ENCODE measurements at places on chromosomes 6 and 20. TPM values are rescaled to one million over a fixed set of nuclear protein-coding genes. Genes with fewer than 3 reads are reported as not detected.

- no peak for DNase-seq
These were observed 273.3 kb downstream of the ALDH8A1 start for GRCh38 chr6:134676307-134677281.

DNA sequence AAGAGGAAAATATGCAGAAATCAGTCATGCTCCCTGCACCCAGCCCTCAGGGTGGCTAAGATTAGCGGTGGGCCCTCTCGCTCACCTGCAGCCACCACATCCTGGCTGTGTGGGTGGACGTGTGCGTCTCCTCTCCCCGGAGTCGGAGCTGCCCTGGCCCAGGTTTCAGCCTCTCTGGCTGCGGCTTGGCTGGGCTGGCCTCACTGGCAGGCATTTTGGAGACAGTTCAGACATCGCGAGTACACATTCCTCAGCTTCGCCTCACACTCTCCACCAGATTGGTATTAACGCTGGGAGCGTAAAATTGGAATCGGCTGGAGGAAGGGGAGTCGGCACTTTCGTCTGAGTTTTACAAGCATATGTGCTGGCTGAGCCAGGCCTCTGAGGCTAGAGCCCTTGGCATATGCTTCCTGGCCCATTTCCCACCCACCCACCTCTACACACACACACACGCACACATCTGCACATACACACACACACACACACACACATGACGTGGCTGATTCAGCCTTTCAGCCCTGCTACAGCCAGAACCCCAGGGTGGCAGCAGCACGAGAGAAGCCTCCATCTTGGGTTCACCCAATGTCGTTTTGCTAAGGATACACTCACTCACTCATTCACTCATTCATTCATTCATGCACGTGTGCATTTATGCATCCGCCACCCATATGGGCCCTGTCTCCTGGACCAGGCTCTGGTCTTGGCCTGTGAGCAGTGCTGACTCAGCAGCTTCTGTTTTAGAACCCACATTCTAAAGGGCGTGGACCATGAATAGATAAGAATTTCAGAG lies 42.9 kb downstream of the BCAS4 start:
- DNase-seq = no peak

DNA sequence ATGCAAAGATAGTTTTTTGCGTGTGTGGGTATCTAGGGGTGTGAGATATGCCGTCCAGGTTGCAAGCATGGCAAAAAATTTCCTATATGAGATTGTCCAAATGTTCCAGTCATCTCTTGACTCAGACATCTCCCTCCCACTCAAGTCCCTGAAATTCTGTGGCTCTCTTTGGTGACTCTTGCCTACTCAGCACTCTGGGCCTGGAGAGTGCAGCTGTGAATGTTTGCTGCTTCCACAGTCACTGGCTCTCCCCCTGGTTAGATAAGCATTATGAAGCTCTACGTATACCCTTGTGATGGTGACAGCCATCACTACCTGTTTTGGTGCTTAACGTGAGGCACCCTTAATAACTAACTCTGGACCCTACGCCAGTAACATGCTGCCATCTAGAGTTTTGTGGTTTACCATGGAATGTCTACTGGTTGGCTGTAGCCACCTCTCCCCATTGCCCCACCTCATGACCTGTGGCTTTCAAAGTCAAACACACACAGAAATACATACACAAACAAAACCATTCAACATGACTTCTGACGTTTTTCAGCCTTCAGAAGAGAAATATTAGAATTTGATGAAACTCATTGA lies 621.9 kb upstream of the CITED2 start:
- no peak for DNase-seq

DNA sequence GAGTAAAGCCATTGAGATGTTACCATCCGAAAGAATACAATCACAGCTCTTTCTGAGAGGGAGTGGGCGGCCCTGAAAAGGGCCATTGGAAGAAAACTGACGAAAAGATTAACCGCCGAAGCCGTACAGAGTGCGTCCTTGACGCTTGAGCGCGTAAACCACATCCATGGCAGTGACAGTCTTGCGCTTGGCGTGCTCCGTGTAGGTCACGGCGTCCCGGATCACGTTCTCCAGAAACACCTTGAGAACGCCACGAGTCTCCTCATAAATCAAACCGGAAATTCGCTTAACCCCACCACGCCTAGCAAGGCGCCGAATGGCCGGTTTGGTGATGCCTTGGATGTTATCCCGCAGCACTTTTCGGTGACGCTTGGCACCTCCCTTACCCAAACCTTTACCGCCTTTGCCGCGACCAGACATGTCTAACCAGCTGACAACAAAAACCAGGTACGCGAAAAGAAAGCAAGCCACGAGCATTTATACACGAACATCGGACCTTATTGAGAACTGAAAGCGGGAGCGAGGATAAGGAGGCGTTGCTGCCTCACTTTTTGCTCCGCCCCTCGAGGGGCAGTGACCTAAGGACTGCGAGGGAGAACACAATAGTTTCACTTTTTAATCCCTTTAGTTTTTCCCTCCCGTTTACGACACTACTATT lies 60.3 kb upstream of the HFE start:
- DNase-seq = peak; percentile 97

DNA sequence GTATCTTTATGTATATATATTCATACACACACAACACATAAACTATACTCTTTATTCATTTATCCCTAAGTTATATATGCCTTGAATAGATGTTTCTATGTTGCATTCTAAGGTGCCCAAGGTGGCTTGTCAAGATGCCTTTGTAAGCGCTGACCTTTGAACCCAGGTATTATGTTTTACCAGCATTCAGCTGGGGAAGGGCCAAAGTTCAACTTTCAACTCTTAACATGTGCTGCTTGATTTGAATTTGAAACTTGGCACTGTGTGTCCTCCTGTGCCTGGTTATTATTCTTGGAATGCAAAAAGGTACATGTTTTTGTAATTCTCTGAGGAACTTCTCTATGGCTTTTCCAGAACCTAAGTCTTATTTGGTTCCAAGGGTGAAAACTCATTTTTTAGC lies 146.5 kb downstream of the EDN1 start:
- DNase-seq = no peak

DNA sequence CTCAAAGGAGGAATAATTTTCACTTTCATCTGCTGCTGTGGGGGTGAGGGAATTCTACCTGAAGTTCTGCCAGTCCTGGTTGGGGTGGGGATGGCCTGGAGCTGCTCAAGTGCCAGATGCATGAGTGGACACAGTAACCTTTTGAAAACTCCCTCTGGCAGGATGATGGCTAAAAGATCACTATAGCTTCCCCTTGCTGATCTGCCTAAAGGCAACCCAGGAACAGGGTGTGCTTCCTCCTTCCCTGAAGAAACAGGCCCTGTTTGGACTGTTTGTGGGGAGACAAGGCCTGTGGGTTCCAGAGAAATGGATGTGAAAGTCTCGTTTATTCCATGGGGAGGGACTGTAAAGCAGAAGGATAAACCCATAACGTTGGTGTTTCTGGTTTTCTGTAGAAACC lies 176.9 kb downstream of the DTNBP1 start:
- no peak for DNase-seq

DNA sequence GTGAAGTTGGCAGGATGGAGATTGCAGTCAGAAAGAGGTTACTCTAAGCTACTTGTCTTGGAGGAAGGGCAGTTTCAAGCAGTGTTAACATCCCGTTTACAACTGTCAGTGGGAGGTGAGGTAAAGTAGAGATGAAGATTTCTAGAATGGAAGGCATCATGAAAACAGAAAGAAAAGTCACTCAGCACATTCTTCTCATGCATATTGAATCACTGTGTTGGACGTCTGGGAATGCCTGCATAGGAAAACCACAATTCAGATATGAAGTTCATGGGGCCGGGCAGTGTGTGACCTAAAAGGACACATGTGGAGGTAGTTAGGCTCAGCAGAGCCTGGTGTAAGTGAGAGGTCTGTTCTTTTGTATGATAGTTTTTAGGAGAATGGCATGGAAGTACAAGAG lies 73.5 kb upstream of the LAMP5 start:
- no peak for DNase-seq

GRCh38 chr6:45432977-45433376 lies 55.2 kb upstream of the SUPT3H start:
- DNase-seq = no peak

DNA sequence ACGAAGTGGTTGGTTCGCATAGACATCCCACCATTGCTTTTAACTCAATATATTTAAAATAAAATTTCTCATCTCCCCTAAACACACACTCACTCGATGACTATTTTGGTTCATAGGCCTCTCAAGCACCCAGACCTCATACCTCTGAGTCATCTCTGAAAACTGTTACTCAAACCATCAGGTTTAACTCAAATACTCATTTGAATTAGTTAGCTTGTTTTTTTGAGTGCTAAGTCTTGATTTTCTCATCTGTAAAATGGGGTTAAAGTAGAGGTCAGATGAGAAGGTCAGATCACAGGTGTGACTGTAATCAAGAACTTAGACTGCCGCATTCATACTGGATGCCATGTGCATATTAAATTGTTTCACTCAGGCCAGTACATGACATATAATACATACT lies 243.9 kb upstream of the TENT5A start:
- DNase-seq = no peak

DNA sequence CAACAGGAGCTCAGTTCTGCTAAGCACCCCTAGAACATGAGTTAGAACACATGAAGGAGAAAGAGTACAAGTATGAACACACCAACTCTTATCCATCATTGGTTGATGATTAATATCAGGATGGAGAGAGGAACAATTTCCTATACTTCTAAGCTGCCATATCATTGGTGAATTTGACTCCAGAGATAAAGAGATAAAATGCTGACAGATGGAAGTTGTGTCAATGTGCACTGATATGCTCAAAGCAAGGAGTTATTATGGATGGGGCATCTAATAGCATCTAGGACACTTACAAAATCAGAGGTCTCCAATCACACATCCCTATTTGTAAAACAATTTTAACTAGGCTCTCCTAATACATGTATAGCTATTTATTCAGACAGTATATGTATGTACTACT lies 145.4 kb downstream of the BFSP1 start:
- DNase-seq = no peak

GRCh38 chr6:42193491-42193894 lies 1.3 kb downstream of the GUCA1B start:
- no peak for DNase-seq

DNA sequence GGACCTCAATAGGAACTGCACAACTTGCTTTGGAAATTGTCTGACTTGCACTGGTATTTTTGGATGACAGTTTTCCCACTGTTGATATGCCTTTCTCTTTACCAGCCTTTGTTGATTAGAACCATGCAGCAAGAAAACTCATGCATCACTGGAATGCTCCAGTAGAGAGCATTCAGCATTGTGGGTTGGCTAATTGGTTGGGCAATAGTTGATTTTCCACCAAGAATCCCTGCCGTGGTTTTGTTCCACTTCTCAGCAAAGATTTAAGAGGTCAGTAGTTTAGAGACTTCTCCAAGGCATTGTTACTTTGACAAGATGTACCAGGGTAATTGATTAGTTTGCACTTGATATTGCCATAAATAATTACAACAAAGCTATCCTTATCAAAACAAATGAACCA lies 260.0 kb downstream of the DHX35 start:
- DNase-seq = no peak

- DNase-seq = no peak
These were observed 54.8 kb upstream of the AKIRIN2 start for GRCh38 chr6:87756858-87757257.

DNA sequence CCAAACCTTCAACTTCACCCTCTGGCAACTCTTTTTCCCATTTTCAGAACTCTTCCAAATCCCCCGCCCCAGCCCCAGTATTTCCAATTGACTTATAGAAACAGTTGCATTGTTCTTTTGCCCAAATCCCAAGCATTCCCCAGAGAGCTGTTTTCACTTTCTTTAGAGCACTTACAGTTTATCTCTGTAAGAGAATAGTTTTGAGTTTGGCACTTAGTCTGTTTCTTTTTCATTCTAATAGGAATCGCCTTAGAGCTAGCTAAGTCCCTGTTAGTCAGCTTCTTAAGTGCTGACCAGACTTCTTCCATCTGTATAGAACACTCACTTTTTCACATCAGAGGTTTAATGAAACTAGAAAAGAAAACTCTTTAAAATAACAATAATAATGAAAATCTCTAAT lies 374.2 kb upstream of the FLRT3 start:
- peak; percentile 6 for DNase-seq

DNA sequence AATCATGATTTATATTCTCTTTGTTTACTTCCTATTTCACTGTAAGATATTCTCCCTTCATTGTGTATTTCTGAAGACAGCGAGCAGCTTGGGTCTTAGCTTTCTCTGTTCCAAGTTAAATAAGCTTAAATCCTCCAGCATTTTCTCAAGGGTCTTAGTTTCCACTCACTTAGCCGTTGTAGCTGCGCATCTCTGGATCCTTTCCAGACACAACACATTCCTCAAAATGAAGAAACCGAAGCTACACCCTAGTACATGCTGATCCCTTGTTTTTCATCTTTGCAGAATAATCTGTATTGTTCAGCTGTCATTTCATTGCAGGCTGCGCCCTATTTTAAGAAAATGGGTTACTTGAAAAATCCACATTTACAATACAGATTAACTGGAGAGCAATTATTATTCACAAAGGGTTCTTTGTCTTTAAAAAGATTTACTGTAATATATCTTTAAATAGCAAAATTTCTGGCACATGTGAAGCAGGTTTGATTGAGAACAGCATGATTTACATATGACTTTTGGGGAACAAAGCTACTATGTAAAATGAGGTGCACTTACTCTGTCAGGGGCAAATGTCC lies 375.8 kb downstream of the QKI start:
- DNase-seq = peak; percentile 31

DNA sequence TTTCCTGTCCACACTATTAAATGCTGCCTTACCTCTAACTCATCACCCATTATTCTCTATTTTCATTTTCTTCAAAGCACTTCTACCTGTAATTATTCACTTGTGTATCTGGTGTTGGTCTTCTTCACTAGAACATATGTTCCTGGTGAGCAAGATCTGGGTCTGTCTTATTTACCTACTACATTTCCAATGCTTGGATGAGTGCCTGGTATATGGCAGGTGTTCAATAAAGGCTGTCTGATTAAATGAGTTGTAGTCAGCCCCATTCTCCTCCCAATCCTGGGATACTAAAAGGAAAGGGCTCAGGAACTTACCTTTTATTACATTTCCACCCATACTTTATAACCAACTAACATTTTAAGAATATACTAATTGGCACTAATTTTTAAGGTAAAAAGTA lies 61.0 kb downstream of the CEP162 start:
- DNase-seq = no peak

- DNase-seq = no peak
These were observed 42.0 kb upstream of the RSPO3 start for GRCh38 chr6:127076466-127076865.

The PAX1 gene
- polyA plus RNA-seq = not detected

The SPEF1 gene
- polyA plus RNA-seq = 3.7 TPM

The TMEM151B gene
- polyA plus RNA-seq = 0.94 TPM

The SLC35D3 gene
- 1.5 TPM for polyA plus RNA-seq

The NOP56 gene
- polyA plus RNA-seq = 220 TPM

The RIPOR3 gene
- 3.0 TPM for polyA plus RNA-seq

The TRIM40 gene
- polyA plus RNA-seq = not detected

The PHACTR1 gene
- 14.5 TPM for polyA plus RNA-seq
